ENCODE measurements at places on chromosomes 2 and 18.

- DNase-seq, result no peak
Observed at GRCh38 chr2:66582987-66583880, 148.3 kb downstream of the MEIS1 start.

- no peak for DNase-seq
Observed at GRCh38 chr2:231617059-231617926, 24.6 kb downstream of the TEX44 start.

DNA sequence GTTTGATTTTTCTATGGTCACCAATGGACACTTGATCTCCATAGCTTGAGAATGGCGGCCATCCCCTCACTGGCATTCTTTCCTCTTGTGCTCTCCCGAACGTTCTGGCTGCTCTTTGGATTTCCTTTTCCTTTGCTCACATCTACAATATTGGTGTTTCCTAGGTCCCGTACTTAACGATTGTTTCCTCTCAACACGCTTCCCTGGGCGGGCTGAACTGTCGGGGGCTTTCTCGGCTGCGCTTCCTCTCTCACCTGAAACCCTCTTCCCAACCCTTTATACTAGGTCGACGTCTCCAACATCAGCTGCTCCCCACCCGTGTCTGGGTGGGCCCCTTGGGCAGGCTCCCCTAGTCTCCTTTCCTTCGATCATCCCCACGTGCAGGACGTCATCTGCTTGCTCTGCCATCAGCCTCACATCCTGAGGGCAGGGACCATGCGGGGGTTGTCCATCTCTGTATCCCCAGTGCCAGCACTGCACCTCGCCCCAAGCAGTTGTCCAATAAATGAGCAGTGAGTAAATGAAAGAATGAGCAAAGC lies 634 bp upstream of the DIS3L2 start:
- no peak for DNase-seq

DNA sequence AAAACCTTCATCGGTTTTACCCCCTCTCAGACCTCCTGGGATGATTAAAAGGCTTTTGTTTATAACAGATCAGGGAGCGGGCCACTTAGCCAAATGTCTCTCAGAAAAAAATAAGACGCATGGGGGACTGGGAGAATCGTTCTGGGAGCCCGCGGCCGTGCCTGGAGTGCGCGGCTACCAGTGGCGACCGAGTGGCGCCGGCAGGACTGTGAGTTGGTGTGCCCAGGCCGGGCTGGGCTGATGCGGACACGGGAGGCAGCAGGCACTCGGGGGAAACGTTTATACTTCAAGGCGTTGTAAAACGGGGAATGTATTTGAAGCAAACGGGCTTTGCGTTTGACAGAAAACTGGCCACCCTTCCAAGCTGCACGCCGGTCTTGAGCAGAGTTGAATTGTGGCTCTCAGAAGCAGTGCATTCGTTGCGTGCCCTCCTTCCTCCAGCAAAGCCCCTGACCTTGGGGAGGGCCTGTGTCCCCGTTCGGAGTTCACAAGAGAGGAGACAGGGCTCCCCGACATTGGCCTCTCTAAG lies 4.7 kb upstream of the HOXD10 start:
- no peak for DNase-seq

DNA sequence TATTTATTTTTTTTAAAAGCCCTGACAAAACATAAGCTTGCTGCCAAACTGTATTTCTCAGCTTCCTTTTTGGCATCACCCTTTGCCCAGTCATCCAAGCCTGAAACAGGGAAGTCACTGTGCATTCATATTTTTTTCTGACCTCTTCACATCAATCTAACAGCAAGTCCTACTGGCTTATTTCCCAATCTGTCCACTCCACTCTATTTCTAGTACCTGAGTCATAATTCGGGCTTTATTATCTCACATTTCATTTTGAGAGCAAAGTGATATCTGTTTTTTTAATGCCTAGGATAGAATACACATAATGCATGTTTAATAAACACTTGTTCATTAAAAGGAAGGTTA lies 5.1 kb downstream of the HNMT start:
- DNase-seq, result no peak

DNA sequence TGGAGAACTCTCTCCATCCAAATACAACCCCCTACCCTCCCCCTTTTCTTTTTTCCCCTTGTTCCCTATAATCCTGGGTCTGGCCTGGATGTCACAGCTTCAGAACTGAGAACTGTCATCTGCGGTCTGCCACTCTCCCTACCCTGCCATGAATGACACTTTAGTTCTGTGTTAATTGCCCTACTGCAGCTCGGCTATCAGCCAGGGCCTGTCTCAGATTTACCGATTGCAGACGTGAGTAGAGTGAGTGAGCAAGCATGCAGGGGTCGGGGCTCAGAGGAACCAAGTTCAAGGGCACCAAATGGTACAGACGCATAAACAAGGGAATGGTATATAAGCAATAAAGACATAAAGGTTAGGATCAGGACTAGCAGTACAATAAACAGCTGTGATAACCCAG lies 967.8 kb downstream of the BCL11A start:
- no peak for DNase-seq

GRCh38 chr2:228581731-228582130 lies 400.2 kb upstream of the SPHKAP start:
- DNase-seq, result no peak

- DNase-seq, result peak; percentile 87
Observed at GRCh38 chr2:131682122-131682944, 154.6 kb downstream of the CCDC74A start.

DNA sequence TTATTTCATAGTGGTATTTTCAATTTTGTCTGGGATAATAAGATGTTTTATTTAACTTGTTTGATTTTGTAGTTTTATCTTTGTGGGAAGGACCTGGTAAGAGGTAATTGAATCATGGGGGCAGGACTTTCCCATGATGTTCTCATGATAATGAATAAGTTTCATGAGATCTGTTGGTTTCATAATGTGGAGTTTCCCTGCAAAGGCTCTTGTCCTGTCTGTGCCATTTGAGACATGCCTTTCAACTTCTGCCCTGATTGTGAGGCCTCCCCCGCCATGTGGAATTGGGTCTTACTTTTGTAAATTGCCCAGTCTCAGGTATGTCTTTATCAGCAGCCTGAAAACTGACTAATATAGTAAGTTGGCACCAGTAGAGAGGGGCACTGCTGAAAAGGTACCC lies 77.8 kb upstream of the ARHGAP15 start:
- no peak for DNase-seq

- DNase-seq, result no peak
Observed at GRCh38 chr18:78242806-78243205, 736.8 kb upstream of the SALL3 start.

DNA sequence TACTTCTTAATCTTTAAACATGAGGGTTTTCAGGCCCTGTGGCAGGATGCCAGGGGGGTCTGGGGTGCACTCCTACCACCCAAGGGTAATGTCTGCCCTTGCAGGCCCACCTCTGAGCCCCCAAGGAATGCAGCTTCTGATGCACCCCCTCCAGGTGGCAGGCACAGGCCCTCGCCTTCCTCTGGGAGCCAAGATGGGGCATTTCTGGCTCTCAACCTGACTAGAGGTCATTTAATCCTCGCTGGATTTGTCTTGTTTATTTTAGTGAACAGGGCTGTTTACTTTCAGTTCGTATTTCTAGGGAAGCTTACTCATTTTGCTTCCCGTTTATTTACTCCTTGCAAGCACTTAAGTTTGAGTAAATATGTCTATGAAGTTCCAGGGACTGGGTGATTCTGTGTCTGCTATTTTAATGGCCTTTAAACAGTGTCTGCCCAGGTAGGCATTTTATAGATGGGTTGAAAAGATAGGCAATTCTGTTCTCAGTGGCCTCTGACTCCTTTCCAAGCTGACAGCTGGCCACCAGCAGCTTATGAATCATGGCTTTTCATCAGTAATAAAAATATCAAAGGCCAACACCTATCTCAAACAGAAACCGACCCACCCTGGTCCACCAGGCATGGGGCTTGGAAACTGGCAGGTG lies 11.1 kb upstream of the DNPEP start:
- no peak for DNase-seq

DNA sequence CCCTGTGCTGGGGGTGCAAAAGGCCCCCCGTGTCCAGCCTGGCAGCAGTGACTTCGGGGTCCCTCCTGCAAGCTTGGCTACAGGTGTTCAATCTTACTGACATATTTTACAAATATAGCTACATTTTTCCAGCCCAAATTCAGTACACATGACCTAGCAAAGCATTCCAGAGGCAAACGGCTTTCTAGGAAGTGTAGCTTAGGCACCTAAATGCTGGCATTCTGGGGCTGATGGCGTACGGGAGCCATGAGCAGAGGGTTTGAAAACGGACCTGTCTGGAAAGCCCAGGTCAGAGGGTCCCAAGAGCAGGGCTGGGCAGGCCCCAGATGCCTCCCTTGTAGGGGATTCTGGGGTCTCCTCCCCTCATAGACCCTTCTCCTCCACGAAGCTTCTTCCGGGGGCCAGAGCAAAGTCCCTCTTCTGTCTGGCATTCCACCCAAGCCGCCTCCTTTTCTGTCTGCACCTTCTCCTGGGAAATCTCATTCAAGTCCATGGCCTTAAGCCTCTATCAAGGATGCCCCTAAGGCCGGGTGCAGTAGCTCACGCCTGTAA lies 63.3 kb upstream of the ASAP2 start:
- no peak for DNase-seq

Data from GM10248 (cell line).